ENCODE measurements at places on chromosomes 11 and 22.

DNA sequence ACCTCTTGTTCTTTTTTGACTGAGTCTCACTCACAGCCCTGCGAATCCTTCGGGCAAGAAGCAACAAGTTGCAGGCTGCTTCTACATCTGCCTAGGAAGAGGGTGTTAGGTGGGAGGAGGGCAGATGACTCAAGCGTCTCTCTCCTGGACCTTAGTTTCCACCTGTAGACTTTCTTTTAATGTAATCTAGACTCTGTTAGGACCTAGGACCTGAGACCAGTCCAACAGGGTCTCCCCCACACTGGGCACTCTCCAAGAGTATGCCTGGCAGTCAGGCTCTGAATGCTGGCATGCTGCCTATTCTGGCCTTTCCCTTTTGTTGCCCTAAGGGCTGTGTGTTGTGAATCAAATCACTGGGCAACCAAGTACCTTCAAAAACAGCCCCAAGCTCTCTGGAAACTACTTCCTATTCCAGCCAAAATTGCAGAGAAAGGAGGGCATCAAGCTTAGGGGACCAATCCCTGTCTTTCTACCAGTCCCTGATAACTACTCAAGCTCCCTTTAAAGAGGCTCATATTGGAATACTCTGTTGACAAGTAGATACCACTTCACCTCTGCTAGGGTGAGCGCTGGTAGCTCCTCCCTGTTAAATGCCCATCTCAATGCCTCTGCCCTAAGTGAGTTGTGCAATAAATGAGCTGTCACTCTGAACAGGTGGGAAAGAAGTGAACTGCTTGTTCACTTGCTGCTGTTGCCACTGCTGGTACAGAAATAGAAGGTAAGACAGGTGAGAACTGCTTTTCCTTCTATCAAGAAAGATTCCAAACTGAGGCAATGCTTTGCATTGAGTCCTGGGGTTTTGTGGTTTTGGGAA lies at the start of gene BBOX1:
Gene BBOX1, plus strand, starts transcription at position 514 of the 814 bp plus-strand sequence. CDS start 14,616 bp downstream, outside the sequence.
- DNase-seq = no peak

DNA sequence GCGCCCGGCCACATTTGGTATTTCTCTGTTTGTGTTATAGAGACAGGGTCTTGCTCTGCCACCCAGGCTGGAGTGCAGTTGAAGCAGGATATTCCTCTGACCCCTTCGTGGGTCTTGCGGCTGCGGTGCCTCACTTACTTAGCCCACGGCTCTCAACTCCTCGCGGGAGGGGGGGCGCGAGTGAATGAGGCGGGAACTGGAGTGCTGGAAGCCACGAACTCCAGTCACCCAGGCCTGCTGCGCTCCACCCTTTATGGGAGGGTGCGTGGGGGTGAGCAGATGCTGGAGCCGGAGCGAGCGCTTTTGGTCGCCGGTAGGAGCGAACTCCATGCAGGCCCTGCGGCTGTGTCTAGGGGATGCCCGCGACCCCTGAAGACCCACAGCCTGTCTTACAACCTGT lies 1.8 kb downstream of the C11orf54 start:
- no peak for DNase-seq

DNA sequence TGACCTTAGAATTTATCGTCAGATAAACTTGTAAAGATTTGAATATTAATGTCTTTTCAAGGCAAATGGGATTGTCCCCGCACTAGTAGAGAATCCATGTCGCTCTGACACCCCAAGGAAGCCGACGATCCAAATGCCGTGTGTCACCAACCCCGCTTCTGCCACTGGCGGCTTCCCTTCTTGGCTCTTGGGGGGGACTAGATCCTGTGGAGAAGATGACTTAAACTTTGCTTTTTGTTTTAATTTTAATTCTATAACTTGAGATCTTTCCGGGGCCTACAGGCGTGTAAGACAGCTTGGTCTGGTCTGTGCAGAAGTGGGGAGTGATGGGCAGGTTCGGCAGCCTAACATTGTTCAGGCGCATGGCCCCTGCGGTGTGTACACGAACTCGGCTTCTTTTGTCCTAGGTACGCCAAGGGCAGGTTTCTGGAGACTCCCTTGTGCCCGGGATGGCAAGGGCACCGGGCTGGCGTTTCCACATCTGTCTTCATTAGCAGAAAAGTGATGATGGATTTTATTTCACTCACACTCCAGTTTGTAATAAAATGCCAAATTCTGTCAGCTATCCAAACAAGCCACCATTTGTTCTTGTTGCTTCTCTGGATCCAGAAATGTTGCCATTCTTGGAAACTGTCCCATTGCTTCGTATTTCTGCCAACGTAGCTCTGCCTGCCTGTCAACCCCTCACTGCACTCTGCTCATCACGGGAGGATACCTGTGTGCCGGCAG lies 6.7 kb downstream of the YDJC start:
- DNase-seq = no peak

GRCh38 chr11:35927682-35928081 lies 16.2 kb upstream of the LDLRAD3 start:
- DNase-seq = no peak

- DNase-seq = no peak
Measured at GRCh38 chr11:76810151-76810853, 27.1 kb downstream of the TSKU start.

GRCh38 chr11:82858556-82859091 lies 41.6 kb downstream of the PRCP start:
- no peak for DNase-seq

DNA sequence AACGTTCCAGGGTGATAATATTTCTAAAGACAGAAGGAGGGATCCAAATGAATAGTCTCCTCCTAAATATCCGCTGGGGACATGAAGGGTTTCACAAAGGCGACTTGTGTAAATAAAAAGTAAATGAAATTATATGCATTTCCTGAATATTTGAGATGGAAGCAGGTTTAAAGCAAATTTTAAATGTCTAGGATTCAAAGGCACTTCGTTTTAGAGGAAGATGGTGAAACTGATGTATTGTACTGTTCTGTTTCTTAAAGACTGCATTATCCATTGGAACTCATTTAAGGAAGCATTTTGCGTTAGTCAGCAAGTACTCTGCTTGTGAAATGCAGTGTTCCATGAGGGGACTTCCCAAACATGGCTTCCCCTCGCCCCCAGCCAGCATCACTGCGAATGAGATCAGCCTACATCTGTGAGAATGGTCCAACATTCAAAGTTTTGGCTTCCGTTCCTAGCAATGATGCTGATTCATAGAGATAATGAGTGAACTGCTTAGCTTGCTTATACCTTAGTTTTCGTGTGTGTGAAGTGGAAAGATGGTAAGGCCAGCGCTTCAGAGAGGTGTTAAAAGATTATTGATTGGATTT lies 1.5 kb downstream of the RAB39A start:
- DNase-seq = no peak

GRCh38 chr22:40621309-40622151 lies 15.0 kb downstream of the MRTFA start:
- no peak for DNase-seq

GRCh38 chr11:117595440-117595839 lies 201.6 kb downstream of the DSCAML1 start:
- DNase-seq = no peak

DNA sequence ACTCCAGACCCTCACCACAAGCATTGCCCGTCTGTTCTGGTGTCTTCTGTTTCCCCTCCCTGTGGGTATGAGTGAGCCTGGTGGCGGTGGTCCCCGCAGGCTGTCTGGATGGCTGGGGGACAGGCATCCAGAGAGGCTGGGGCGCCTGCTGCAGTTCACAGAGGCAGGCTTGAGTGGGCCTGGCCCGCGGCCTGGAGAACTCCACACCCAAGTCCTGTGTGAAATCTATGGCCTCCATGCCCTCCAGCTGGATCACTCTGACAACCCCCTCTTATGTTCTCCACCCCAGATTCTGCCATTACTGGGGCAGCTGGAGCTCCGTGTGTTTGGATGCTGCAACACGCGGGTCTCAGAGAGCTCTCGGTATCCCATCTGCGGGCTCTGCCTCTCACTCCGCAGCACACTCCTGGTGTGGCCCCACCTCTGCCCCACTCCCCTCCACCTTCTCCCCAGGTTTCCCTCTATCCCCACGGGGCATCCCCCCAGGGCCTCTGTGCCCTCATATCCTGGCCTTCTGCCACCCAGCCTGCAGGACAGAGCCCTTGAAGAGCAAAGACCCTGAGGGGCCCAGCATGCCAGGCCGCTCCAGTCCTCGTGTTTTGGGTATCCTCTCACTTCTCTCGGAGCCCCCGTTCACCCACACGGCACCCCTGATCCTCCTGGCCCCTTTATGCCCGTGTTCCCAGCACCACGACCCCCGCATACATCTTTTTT lies 31.3 kb downstream of the LRRC74B start:
- DNase-seq = no peak

GRCh38 chr11:122234257-122234656 lies 118.2 kb upstream of the BLID start:
- DNase-seq = no peak

DNA sequence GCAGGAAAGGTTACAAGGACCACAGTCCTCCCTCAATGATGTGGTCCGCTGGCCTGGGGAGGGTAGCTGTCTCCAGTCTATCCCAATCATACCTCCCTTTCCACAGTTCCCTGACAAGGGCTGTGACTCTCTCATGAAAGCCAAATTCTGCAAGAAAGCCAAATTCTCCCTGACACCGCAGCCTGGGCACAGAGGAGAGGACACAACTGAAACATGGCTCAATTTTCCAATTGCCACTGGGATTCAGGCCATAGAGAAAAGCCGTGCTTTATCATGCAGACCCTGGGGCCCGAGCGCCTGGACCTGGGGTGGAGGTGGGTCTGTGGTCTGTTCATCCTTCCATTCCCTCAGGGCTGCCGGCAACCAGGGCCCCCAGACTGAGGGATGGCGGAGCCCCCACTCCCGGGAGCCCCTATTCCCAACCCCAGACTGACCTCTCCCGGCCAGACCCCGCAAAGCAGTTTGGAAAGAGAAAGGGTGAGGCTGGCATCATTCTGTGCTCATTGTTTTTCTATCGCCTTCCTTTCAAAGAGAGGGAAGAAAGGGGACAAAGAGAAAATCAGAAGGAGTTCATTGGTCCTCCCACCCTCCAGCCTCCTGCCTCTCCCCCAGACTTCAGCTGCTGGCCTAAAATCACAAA lies 239.5 kb downstream of the BUD13 start:
- no peak for DNase-seq

GRCh38 chr22:19714312-19715187 lies at the start of gene SEPTIN5:
Gene SEPTIN5 (plus strand): TSS chr22:19714503. CDS start chr22:19714589, 86 bp downstream.
- no peak for DNase-seq

DNA sequence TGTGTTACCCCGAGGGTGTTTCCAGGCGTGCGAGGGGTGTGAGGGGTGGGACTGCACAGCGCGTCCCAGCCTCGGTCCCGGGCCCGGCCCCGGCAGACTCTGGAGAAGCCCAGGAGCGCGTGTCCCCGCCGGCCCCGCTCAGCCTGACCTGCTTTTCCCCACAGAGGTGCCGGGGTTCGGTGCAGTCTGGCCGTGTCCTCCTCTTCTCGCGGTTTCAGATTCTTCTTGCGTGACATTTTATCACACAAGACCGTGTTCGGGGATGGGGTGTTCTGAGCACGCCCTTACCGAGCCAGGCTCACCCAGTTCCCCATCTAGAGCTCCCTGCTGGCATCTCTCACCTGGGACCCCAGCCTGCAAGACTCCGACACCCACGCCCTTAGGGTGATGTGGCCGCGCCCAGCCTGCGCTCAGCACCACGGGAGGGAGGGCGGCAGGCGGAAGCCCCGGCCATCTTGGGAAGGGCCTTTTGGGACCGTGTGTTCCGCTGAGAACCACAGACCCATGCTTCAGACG lies 775.6 kb downstream of the BRD1 start:
- no peak for DNase-seq

- DNase-seq = no peak
Measured at GRCh38 chr22:43881091-43882061, 10.4 kb downstream of the PNPLA5 start.

DNA sequence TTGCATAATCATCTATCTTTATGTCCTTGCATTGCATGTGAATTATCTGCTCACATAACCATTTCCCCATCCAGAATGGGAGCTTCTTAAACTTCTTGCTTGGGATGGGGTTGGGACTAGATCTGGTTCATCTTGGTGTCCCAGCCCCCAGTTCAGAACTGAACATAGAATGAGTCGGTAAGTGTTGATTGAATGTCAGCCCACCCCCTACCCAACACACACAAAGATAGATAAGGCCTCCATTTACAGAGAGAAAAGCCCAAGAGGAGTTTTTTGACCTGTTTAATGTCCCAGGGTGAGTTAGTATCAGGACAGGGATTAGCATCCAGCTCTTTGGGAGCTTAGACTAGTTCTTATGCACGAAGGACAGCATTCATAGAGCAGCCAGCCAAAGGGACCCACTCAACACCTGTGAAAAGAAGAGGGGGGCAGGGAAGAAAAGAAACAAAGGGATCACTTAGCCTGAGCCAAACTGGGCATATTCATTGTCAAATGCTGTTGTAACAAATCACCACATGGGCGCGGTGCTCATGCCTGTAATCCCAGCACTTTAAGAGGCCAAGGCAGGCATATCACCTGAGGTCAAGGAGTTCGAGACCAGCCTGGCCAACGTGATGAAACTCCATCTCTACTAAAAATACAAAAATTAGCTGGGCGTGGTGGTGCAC lies 57.4 kb downstream of the CHRDL2 start:
- DNase-seq = no peak

DNA sequence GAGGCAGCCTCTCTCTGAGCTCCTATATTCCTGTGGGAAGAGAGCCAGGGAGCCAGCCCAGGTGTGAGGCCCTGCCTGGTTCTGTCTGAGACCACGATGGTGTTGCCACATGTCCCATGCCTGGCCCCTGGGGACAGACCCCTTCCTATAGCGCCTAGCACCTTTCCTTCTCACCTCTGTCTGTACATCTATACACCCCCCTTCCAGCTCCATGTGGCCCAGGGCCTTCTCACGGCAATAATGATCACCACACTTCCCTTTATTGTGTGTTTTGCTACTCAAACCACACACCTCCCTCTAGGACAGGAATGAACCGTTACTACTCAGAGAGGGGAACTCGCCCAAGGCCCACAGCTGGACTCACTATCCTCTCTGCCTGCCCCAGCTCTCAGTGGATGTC lies 12.8 kb downstream of the CD82 start:
- no peak for DNase-seq

- DNase-seq = no peak
Measured at GRCh38 chr11:94638902-94639373, 71.8 kb downstream of the PIWIL4 start.

DNA sequence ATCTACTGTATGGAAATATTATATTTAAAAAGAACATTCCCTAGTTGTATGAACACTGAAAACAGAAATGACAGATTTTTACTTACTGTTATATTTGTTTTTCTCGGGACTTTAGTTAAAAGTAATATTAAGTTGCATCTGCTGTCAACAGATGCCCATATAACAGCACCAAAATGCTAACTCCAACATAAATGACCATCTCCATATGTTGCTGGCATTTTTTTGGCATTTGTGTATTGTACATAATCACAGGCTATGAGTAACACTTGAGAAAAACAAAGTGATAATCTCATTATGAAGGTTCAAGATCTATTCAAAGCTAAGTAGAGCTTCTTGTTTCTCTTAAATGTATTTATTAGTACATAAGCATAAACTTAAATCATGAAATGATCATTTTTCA lies 172.0 kb downstream of the CNTN5 start:
- no peak for DNase-seq

All from cortex of kidney (tissue), 1 donor.